Stimulated activated CD8-positive, alpha-beta memory T cell treated with anti-CD3 and anti-CD28 coated beads, Interleukin-4, amount 100 ng/mL, for 1 hour (primary cell): ENCODE measurements at places on chromosomes 16 and 17.

- DNase-seq = no peak
Measured at GRCh38 chr16:51134876-51135275, 16.2 kb downstream of the SALL1 start.

DNA sequence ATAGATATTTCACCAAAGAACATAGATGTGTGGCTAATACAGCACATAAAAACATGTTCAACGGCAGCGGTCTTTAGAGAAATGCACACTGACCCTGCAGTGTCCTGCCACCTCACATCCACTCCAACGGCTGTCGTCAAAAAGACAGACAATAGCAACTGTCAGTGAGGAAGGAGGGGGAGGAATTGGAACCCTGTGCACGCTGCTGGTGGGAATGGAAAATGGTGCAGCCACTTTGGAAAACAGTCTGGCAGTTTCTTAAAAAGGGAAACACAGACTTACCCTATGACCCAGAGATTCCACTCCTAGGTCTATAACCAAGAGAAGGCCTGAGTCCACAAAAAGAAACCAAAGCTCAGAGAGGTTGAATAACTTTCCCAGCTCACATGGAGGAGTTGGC lies 7.7 kb downstream of the CEP295NL start:
- DNase-seq = no peak

- no peak for DNase-seq
Measured at GRCh38 chr17:80804466-80804865, 187.2 kb upstream of the CHMP6 start.

- peak; percentile 40 for DNase-seq
Measured at GRCh38 chr17:56834380-56835263, 671 bp downstream of the DGKE start.
